ENCODE measurements at places on chromosomes 4 and X.

DNA sequence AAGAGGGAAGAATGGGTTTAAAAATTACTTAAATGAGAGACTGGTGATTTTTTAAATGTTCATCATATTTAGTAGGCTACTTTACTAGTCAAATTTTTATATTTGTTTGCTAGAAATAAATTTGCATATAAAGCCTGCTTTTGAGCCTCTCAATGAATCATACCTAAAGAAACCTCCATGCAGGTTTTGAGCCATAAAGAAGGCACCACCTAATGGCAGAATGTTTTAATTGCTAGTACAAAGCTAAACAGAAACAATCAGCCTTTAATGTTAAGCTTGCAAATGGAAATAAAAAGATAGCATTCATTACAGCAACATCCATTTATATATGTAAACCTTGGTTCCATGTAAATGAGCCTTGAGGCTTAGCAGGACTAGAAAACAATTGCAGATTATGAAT, 989.7 kb downstream of the CCSER1 start:
- no peak for DNase-seq

DNA sequence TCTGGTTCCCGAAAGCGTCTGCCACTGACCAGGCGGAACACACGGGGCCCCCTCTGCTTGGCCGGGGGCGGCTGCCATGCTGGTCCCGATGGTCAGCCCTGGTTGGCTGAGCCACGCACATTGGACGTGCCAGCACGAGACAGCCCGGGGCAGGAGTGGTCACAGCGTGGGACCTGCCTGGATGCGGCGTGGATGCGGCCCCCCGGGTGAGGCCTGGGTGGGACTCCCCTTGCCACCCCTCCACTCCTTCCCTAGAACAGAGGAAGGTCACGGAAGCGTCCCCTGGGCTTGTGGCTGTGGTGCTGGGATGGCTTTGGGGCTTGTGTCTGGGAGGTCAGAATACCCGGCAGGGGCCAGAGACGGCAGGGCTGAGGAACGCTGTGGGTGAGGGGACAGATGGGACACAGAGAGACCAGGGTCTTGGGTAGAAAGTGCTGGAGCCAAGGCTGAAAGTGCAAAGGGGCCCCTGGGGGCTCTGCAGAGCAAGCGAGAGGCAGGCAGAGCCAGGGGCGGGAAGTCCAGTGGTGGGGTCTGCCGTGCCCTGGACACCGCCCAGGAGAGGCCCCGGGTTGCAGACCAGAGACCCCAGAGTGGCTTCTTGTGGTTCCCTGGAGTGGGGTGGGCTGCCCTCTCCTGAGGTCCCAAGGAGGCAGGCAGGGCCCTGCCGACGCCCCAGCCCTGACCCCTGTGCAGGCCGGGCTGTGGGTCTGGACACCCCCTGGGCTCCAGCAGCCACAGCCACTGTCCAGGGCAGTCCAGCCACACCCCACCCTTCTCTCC, 8.6 kb upstream of the CPLX1 start:
- no peak for DNase-seq

DNA sequence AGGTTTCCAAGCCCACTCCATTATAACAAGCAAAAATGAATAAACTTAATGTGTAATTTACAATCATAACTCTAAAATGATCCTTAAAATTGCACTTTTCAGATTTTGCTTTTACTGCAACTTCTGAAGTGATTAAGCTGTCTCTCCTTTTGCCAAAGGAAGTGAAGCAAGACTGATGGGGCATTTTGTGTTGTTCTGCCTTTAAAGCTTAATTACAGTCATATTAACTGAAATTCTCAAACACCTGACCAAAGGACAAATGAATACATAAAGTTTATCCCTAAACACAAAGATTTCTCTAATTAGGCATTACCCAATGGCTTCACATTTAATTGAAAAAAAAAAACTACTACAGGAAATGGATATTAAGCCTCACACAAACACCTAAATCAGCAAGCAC, 101.8 kb downstream of the ATP11C start:
- DNase-seq: no peak

DNA sequence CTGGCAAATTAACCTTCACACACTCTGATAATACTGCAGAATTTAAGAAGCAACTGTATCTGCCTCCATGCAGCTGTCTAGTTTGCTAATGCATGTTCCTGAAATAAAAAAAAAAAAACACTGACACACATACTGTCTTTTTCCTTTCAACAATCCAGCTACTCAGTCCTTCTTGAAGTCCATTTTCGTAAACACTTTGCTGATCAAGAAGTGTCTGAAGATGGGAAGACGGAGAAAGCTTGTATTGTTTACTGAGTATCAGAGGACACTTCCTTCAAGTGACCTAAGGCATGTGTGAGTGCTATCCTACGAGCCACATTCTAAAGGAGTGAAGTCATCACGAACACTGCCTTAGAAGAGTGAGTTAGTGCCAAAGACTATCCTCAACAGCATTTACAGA, 82.6 kb downstream of the LUZP4 start:
- DNase-seq: no peak

GRCh38 chrX:45806410-45807121, 605.9 kb upstream of the DIPK2B start:
- DNase-seq: no peak

DNA sequence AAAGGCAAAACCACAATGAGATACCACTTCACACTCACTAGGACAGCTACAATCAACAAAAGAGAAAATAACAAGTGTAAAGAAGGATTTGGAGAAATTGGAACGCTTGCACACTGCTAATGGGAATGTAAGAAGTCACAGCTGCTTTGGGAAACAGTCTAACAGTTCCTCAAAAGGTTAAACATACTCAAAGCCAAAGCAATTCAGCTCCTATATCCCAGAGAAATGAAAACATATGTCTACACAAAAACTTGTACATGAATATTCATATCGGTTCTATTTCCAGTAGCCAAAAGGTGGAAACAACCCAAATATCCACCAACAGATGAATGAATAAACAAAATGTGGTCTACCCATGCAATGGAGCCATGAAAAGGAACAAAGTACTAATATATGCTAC, 64.0 kb downstream of the TEC start:
- no peak for DNase-seq

GRCh38 chr4:14888790-14889572, 113.3 kb upstream of the CPEB2 start:
- no peak for DNase-seq

DNA sequence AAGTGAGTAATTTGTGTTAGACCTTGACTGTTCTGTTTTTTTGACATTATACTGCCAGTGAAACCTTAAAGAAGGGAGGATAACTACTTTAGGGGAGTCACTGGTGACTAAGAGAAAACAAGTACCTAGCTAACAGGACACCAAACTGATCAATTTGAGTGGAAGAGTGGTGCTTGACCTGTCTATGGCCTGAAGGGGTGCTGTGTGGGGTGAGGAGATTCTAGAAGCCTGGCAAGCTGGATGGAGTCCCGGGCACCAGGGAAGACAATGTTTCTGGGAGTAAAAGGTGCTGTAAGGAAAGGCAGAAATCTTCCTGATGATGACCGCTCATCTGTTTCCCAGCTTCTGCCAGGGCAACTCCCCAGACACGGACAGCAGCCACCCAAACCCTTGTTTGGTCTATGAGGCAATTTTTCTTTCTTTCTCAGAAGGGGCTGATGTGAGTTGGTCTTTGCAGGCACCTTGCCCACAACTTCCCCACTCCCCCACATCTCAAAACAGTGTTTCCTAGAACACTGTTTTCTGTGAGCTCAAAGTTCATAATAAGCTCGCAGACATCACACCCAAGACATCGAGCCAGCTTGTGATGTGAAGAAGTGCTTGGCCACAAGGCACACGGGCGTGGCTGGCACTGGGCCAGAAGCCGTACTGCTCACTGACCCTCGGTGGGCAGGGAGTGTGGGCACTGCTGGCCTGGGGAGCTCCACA, 4.6 kb downstream of the TXK start:
- no peak for DNase-seq

DNA sequence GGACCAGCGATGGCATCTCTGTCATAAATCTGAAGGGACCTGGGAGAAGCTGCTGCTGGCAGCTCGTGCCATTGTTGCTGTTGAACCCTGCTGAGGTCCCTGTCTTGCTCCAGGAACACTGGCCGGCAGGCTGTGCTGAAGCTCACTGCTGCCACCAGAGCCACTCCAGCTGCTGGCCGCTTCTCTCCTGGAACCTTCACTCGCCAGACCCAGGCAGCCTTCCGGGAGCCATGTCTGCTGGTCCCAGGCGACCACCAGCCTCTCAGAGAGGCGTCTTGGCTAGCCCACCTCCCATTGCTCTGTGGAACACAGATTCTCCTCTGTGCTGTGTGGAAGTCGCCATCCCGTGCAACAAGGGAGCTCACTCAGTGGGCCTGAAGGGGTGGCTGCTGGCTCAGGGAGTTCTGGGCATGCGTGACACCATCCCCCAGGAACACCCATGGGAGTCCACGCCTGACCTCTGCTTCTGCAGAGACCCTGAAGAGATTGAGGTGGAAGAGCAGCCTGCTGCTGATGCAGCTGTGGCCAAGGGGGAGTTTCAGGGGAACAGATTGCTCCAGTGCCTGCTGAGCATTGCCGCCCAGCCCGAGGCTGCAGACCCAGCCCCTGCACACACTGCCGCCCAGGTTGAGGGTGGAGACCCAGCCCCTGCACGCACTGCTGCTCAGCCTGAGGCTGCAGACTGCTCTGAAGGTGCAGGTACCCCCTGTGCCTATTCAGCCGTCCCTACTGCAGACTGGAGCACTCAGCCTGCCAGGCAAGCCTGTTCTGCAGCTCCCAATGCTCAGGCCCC, 33.1 kb upstream of the CYP4V2 start:
- no peak for DNase-seq

DNA sequence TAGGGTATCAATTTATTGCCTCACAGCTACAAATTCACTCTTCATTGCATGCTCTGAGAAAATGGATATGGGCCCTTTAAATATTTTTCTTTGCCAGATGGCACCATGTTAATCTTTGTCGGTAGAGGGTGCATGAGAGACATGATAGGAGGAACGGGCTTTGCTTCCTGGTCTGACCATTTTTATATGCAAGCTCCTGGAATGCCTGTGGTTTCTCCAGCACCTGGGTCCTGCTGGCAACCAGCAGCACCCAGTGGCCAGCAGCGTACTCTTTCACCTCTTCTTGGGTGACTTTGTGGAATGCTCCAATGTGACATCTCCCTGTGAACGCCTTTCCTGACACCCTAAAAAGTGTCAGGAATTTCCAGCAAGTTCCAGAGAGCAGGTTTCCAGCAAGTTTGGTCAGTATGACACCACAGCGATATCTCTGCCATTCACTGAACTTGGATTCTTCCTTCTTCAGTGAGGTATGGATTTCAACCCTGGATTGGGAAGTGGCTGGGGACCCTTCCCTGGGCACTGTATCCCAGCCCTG, 140.3 kb upstream of the PGRMC2 start:
- no peak for DNase-seq

DNA sequence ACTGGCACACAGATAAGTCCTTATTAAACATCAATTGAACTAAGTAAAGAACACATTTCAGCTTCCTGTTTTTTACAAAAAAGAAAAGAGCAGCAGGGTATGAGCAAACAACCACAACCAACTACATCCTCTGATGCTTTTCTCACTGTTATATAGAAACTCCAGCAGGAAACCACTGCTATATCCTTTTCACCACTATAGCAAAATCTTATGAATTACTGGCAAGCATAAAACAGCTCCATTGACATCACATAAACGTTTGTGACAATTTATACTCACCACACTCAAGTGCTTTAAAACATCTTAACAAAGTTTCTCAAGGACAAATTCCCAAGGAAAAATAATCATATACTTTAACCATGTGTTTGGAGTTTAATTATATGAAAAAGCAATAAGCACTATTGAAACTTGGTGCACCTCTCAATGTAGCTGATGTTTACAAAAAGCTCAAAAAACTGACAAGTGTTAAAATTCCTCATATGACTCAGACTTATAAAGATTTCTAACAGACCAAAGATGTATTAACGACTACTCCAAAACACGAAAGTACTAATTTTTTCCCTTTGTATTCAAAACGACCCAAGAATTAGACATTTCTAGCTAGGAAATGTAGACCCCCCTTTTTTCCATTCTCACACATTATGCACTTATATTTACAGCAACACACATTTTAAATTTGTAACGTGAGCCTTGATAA, 12.9 kb downstream of the GPRIN3 start:
- no peak for DNase-seq

DNA sequence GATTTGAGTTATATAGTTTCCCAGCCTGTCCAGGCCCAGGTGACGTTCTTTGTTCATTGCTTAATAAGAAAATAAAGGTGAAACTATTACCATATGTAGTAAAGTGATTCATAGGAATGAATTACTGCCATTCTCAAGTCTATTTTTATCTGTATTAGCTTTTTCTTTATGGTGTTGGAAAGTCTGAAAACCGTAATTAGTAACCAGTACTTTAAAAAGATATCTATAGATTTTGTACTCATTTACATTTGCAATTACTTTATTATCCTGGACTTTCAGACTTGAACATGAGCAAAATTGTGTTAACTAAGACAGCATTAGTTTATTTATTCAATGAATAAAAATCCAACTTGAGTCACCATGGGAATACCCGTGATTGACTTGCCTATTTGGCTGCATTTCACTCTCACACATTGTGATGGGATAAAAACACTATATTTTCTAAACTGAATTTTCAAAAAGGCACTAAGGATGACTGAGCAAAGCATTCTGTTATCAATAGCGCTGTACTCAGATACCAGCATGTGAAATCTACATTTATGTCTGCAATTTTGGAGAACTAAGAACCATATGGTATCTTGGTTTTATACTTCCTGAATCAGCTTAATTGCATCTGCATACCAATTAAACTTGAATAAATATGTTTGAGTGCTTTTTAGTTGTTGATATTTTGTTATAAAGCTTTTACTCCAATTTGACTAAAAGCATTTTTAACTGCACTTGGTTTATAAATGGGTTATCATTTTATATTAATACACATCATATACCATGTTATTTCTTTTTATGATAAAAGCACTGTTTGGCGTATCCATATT, 154.6 kb downstream of the CCSER1 start:
- DNase-seq: no peak

GRCh38 chr4:123659262-123659661, 262.7 kb downstream of the SPRY1 start:
- DNase-seq: no peak

DNA sequence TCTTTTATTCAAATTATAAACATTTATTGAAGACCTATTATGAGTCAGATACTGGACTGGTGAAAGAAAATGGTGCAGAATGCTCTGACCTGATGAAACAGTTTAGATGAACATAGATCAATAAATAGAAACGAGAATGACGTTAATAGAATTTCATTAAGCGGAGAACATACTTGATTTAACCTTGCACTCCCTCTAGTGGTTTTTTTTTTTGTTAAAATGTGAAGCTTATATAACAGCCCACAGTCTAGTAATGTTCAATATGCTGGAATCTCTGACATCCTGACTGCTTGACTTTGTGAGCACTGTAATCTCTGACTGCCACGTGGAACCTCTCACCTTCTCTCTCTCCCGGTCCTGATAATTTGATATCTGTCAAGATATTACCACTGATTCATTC, 32.3 kb downstream of the HDAC8 start:
- no peak for DNase-seq

DNA sequence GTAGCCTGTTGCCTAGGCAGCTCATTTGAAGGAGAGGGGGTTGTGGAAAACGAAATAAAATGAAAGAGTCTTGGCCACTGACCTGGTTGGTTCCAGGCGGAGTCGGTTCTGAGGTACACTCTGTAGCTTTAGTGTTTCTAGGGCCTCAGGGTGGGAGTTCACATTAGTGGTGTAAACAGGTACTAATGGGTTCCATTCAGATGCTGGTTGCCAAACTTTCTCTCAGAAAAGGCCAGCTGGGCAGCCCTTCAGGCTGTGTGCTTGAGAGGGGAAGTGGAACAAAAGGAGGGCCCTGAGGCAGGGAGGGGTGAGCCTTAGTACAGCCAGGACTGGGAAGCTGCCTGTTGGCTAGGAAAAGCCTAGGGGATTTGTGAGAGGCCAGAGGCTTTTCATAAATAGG, 24.8 kb downstream of the NHSL2 start:
- DNase-seq: no peak

- no peak for DNase-seq
Observed at GRCh38 chrX:134999469-134999868, 8.7 kb downstream of the SMIM10 start.
